Renal cortex interstitium (tissue), 15 donors: ENCODE measurements at places on chromosomes 16 and 17. TPM values are rescaled to one million over a fixed set of nuclear protein-coding genes. Genes with fewer than 3 reads are reported as not detected.

DNA sequence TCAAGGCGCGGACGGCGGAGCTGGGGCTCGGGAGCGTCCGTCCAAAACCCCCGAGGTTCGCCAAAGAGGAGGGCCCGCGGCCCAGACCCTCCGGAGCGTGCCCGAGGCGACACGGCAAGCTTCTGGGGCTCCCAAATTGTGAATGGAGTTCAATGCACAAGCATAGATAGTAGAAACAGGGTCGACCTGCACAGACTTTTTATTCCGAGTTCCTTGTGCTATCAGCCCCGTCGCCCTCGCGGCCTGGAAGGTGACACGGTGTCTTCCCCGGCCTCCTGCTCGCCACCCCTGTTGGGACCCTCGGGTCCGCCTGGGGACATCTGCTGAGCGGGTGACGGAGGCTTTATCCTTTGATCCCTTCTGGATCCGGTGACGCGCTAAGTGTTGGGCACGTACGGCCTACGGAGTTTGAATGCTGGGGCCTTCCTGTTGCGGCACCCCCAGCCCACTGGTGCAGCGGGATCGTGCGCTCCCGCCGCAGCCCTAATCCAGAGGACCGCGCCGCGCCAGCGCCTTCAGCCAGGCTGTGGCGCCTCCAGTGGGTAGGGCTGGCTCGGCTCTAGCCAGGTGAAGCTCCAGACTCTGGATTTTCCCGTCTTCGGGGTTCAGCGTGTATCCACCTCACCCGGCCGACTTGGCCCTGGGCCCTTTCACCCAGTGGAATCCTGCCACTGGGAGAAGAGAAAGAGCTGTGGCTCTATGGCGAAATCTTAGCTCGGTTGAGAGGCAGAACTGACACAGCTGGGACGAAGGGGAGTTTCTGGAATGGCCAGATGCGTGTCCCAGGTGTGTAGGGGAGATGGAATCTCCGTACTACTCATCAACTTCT, 17.0 kb upstream of the NTN1 start:
- DNase-seq: no peak

Gene GOSR2
- polyA plus RNA-seq: 57.9 TPM

Gene CPNE7
- 6.8 TPM for polyA plus RNA-seq

- DNase-seq: no peak
These were observed 9.1 kb upstream of the CEP295NL start for GRCh38 chr17:78912082-78912481.

DNA sequence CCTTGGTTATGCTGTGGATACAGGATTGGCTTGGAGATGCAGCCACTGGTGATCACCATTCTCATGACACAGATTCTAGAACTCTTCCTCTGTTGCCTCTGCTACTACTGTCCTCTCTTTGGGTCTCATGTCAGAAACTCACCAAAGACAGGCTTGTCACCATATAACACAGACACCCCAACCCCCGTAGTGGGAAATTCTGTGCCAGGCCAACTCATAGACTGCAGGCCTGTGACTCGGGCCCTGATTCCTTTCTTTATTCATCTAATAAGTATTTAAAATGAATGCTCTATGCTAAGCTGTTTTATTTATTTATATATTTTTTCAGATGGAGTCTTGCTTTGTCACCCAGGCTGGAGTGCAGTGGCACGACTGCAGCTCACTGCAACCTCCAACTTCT, 9.5 kb downstream of the CYB5D2 start:
- no peak for DNase-seq

DNA sequence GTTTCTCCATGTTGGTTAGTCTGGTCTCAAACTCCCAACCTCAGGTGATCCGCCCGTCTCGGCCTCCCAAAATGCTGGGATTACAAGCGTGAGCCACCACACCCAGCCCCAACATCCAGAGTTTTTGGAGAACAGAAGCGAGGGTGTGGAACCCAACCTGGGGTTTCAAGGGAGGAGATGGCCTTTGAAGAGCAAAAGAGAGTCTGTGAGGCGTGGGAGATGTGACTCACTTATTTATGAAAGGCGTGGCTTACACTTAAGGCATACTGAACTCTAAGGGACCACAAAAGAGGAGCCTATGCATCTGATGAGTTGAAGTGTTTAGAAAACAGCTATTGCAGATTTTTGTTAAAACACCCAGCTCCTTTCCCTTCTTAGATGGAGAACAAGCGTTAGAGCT, 18.9 kb downstream of the ARSG start:
- no peak for DNase-seq

DNA sequence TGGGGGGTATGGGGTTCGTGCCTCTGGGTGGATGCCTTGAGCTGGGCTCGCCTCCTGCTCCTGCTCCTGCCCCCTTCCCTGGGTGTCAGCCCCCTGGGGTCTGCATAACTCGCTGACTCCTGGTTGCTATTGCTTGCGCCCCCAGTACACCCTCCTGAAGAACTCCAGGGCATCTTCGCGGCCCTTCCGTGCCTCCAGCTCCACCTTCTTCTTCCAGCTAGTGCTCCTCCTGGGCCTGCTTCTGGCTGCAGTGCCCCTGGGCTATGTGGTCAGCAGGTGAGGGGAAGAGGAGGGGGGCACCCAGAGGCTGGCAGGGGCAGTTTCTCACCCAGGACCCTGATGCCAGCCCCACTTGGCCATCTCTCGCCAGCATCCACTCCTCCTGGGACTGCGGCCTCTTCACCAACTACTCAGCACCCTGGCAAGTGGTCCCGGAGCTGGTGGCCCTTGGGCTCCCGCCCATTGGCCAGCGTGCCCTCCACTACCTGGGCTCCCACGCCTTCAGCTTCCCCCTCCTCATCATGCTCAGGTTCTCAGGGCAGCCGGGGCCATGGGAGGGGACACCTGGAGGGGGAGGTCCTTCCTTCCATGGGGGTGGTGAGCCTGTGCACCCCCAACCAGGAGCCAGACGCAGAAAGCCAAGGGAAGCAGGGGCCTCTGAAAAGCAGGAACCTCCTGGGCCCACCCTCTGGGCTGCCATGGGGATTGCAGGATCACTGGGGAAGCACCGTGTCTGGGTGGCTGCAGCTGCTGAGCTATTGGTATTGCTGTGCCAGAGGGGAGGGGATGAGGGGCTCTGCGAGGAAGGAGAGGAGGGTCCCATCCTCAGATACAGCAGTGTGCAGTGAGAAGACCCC, 7.8 kb upstream of the C17orf99 start:
- no peak for DNase-seq

DNA sequence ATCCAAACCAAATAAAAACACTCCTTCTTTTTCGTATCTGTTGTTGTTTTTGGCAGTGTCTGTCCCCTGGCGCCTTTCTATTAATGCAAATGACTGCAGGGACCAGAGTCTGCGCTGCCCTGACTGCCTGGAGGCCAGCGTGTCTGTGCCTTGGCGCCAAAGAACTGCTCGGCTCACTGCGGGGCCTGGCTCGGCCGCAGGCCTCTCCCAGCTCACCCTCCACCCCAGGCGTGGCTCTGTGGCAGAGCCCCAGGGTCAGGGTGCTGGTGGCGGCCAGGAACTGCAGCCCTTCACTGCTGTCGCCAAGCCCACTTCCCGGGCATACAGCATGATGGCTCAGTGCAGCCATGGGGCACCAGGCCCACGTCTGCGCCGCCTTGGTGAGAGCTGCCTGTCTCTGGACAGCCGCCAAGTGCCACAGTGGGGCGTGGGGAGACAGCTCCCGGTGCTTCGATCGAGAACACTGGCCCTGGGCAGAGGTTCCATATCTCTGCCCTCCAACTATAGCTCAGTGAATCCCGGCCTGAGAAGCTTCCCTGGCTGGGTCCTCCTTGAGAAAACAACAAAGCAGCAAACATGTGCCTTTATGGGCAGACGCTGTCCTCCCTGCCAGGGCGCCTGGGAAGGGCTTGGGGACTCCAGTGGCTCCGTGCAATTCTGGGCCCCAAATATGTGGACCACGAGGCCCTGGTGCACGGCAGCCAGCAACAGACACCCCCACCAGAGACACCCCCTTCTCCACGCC, 11.1 kb downstream of the CANT1 start:
- DNase-seq: no peak

Gene ITGAX
- polyA plus RNA-seq: 0.65 TPM

- DNase-seq: no peak
These were observed 3.0 kb downstream of the PFN1 start for GRCh38 chr17:4945176-4945943.

Gene NKD1
- polyA plus RNA-seq: 10.6 TPM

- DNase-seq: no peak
These were observed 53.0 kb downstream of the VAC14 start for GRCh38 chr16:70747703-70748631.

DNA sequence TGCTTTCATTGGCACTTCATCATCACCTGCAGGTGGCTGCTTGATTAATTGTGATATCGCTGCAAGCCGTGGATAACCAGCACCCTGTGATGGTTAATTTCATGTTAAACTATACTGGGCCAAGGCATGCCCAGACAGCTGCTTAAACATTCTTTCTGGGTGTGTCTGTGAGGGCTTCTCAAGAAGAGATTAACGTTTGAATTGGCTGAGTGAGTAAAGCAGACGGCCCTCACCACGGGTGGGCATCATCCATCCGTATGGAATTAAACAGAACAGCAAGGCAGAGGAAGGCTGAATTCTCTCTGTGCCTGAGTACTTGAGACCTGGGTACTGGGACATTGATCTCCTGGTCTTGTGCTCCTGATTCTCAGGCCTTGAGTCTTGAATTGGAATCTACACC, 7.1 kb upstream of the ZNF213 start:
- no peak for DNase-seq

DNA sequence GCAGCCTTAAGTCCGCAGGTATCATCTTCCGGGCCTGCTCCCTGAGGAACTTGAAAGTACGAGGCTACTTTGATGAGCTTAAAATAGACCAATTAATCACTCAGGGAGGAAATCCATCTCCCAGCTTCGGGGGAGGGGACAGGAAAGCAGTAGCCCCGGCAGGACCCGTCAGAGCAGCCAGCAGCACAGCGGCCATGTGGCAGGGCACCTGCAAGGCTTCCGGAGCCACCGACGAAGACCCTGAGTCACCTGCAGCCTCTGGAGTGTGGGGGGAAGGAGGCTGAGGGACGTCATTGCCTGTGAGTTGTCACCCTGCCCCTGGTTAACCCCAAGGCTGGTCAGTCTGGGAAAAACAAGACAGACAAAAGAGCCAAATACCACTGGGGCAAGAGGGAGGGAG, 4.4 kb upstream of the CYB561 start:
- no peak for DNase-seq

GRCh38 chr17:5973410-5973809, 96.8 kb upstream of the WSCD1 start:
- no peak for DNase-seq
